ENCODE measurements at places on chromosomes 1 and 21.

- no peak for DNase-seq
These were observed 56.9 kb upstream of the RGS1 start for GRCh38 chr1:192518700-192519099.

DNA sequence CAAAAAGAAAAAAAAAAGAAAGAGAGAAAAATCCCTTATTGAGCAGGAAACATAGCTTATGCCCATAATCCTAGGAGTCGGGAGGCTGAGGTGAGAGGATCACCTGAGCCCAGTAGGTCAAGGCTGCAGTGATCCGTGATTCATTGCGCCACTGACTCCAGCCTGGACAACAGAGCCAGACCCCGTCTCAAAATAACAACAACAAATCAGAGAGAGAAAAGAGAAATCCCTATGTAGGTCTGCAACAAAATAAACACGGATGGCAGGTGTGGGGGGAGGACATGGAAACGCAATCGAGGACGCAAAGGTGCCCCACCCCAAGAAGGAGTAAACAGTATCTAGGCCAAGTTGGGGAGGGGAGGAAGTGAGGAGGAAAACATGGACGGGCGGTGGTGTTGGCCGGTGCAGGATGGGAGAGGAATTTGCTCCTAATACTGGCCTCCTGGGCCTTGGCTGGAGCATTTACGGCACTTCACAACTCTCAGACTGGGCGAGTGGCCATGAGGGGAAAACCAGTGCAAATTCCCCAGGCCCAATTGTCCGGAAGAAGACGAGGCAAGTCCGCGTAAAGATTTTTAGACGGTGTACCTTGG lies 609 bp upstream of the CHTOP start:
- DNase-seq: no peak

- no peak for DNase-seq
These were observed 22.8 kb upstream of the RXRG start for GRCh38 chr1:165467706-165468105.

- no peak for DNase-seq
These were observed 52.4 kb upstream of the SSX2IP start for GRCh38 chr1:84742653-84743052.

- no peak for DNase-seq
These were observed 173.7 kb upstream of the CAMK1G start for GRCh38 chr1:209409780-209410179.

DNA sequence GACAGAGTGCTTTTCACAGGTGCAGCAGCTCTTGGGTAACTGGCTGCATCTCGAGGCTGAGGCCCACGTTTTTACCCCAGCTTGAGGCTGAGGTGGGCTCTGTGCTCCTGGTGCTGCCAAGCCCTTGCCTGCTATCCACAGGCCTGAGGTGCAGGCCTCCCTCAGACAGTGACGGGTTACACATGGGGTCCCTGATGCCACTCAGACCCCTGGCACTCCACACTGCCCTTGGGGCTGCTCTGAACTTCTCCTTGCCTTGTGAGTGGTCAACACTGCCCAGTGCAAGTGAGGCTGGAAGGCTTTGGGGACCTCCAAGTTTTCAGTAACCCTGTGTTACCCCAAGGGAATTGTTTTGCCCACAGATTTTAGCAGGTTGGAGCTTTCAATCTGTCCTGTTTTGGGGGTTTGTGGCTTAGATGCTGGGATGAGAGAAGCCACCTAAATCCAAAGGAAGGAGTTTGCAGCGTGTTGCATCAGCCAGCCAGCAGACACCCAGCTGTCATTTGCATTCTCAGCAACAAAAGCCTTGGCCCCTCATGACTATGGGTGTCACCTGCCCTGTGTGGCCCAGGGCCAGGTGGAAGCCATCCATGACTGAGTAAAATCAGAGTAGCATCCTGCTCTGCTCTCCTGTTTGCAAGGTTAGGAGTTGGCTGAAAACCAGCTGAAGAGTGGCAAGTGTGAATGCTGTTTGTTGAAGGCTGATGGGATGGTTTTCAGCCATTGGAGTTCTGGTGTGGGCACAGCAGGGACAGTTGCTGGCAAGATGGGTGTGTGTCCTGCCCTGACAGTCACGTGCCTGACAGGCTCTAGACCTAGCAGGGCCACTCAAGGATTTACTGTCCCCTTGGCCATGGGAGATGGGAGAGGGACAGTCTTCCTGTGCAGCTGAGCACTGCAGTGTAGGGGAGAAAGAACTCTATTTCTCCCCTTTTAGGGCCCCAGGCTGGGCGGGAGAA lies 3.2 kb downstream of the RNF187 start:
- no peak for DNase-seq

GRCh38 chr1:112004076-112004475 lies 14.6 kb upstream of the KCND3 start:
- DNase-seq: no peak

DNA sequence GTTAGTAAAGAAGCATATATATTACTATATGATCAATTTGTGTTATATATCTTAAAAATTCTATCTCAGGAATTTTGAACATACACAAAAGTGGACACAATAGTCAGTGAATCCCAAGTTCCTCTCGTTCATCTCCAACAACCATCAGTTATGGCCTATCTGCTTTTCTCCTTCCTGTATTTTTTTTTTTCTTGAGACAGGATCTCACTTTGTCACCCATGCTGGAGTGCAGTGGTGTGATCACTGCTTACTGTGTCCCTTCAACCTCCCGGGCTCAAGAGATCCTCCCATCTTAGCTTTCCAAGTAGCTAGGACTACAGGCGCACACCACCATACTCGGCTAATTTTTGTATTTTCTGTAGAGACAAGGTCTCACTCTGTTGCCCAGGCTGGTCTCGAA lies 9.4 kb downstream of the SPEN start:
- DNase-seq: no peak

GRCh38 chr1:29052100-29052499 lies 71.6 kb downstream of the TMEM200B start:
- no peak for DNase-seq

- DNase-seq: no peak
These were observed 115.7 kb upstream of the UBE2U start for GRCh38 chr1:64087768-64088167.

DNA sequence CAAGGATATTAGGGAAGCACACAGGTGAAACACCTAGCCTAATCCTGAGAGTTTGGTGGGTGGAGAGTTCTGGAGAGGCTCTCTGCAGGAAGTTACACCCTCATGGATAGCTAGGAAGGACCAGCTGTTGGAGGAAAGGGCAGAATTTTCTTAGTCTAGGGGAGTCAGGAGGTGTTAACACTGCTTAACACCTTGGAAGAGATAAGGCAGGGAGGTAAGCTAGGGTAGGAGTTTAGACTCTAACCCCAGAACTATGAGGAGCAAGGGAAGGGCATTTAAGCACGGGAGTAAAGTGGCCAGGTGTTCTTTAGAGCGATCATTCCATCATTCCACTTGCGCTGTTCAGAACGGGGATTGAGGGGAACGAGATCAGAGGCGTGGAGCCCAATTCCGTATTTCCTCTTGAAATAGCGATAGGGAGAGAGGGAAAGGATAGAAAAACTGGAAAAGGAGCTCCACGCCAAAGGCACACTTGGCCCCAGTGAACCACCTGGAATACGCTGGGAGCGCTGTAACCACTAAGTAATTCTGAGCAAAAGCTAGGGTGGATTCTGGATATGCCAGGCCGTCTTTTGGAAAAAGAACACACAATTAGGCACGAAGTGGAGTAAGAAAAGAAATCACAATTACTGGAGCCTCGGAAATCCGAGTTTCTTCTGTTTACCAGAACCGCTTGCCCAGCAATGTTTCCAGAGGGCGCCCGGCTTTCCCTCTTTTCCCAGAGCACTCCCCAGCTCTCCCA lies 1.5 kb upstream of the GPR137B start:
- no peak for DNase-seq

DNA sequence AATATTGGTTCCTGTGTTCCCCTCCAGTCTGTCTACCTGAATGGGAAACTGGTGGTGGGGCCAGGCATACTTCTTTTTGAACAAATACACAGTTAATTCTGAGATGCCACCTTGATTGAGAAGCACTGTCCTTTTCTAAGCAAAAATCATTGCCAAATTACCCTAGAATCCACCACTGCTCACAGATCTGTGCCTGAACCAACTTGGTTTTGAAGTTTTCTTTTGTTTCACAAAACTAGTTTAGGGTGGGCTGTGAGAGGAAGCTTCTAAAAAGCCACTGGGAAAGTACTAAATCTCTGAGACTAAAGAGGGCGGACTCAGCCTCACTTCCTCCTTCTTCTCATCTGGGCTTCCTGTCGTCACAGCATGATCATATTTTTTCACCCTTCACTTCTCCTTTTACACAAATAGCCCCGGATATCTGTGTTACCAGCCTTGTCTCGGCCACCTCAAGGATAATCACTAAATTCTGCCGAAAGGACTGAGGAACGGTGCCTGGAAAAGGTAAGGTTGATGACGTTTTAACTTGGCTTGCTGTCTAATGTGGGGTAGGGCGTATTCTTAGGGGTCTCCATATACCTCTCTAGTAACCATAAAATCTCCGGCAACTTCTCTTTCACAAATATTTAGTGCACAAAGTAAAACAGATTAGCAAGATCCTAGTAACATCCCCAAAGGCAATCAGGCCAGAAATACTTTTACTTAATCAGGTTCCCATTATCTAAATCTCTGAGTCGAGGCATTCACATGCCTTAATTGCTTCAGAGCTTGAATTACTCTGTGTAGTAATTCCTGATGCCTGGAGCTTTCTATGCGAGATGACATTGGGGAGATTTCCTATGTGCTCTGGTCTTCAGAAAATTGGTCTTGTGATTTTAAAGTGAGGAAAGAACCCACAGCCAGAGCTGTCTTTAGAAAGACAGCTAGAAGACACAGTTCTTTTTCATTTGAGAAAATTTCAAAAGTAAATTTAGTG lies at the start of gene CD53:
Gene CD53, plus strand, starts transcription at position 404 of the 976 bp plus-strand sequence. CDS start 18,261 bp downstream, outside the sequence.
- peak; percentile 46 for DNase-seq

- no peak for DNase-seq
These were observed 102.8 kb downstream of the CDC7 start for GRCh38 chr1:91603409-91603808.

- no peak for DNase-seq
These were observed 82.3 kb downstream of the TBX19 start for GRCh38 chr1:168362991-168363390.

DNA sequence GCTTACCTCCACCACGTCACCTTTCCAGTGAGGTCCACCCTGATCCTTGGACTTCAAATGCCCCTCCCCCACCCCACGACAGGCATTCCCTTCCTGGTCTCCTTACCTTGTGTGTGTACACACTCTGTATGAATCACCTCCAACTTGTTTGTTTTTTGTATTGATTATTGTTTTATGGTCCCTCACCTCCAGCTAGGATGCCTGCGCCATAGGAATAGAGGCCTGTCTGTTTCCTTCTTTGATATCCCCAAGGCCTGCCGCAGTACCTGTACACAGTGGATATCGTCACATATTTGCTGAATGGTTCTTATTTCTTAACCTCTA lies 219.6 kb upstream of the POU3F1 start:
- no peak for DNase-seq

DNA sequence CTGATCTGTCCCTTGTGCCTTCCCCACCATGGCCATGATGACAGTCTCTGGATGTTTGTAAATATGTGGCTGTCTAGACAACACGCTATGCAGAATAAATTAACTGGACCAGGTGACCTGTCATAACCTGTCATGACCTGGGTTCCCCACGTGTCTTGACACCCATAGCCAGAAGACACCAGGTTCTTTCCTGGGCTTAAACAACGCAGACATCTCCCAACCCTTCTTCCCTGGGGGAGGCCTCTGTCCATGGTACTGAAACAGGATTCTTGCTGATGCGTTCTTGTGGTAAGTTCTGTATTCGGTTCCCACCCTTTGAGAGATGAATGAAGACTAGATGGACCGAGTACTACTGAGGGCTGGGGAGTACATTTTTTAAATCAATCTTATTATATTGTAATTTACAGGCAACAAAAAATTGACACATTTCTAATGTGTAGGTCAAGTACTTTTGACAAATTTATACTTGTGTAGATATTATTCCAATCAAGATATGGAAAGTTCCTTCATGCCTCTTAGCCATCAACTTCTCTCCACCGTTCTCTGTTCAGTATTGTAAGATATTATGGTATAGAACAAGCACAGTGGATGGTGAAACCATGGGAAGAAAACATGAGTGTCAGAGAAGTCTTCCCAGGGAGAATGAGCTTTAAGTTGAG lies 738.8 kb downstream of the PTPRU start:
- DNase-seq: no peak

DNA sequence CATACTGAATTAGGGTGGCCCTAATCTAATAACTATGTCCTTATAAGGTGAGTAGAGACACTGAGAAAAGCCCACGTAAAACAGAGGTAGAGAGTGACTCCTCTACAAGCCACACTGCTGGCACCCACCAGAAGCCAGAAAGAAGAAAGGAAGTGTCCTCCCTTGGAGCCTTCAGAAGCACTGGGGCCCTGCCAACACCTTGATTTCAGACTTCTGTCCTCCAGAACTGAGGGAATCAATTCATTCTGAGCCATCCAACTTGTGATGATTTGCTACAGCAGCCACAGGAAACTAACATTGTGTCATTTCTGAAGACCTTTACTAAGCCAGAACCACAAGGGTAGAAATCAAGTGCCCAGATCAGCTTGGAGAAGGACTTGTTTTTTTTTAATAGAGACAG lies 15.0 kb downstream of the GNB1 start:
- DNase-seq: no peak

DNA sequence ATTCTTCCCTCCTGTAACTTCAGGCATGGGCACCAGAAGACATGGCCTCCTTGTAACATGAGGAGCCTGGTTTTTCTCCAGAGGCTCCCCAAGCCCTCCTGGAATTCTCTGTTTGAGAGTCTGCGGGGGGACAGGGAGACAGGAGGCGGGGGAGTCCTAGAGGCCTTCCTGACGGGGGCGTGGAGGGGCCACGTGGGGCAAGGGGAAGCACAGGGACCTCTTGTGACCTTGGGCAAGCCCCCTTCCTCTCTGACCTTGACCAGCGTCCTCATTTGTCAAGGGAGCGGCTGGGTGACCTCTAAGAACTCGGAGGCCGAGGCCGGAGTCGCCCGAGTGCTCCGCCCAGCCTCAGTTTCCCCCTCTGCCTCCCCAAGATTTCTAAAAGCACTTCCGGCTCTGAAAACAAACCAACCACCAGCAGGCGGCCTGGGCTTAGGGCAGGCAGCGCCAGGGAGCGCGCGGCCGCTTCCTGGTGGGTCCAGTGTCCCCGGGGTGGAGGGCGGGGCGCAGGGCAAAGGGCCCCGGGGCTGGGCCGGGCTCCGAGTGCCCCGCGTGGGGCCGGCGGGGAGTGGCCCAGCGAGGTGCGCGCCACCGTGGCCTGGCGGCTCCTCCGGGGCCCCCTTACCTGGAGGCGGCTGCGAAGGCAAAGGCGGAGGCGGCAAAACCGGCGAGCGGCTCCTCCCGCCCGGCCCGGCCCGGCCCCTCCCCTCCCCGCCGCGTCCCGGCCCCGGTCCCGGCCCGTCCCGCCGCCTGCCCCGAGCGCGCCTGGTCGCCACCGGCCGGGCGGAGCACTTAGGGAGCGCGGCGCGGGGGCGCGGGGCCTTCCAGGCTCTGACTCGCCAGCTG lies at the start of gene TMCO4:
Gene TMCO4, minus strand, starts transcription at position 687 of the 846 bp plus-strand sequence. CDS start 19,158 bp downstream, outside the sequence.
- DNase-seq: peak; percentile 52

Data from tibial artery (tissue), 4 donors.